A549 treated with AZD2906 at 1 μM for 4 hours (cell line): ENCODE measurements at places on chromosomes 16 and 17. TPM values are rescaled to one million over a fixed set of nuclear protein-coding genes. Genes with fewer than 3 reads are reported as not detected.

Gene MYL4
- total RNA-seq: 0.11 to 0.21 TPM in 2 of 5 replicates, not detected in the others

Gene SLC5A10
- 0.13 to 0.27 TPM (median 0.17 TPM) in 5 replicates for total RNA-seq

Gene KRT33A
- total RNA-seq: not detected in 5 replicates

Gene KRT36
- 0.05 TPM in 1 of 5 replicates, not detected in the others for total RNA-seq

Gene SOST
- total RNA-seq: 0.03 TPM in 1 of 5 replicates, not detected in the others

Gene KCNJ18
- total RNA-seq: 0.03 to 0.07 TPM (median 0.05 TPM) in 4 of 5 replicates, not detected in the other

Gene KRTAP1-4
- total RNA-seq: not detected in 5 replicates

Gene EXOSC6
- total RNA-seq: 12.7 to 16.4 TPM (median 15.5 TPM) in 5 replicates

Gene CHST6
- 0.09 to 0.30 TPM (median 0.20 TPM) in 5 replicates for total RNA-seq

Gene CBFA2T3
- total RNA-seq: 0.77 to 1.3 TPM (median 1.1 TPM) in 5 replicates

Gene NFAT5
- total RNA-seq: 3.1 to 5.7 TPM (median 5.1 TPM) in 5 replicates

Gene TM4SF5
- total RNA-seq: 0.45 to 0.94 TPM (median 0.63 TPM) in 5 replicates

Gene TK1
- total RNA-seq: 237 to 293 TPM (median 246 TPM) in 5 replicates

Gene NOS2
- 0.22 to 0.34 TPM (median 0.26 TPM) in 5 replicates for total RNA-seq

Gene KRT32
- 0.06 to 0.09 TPM (median 0.08 TPM) in 3 of 5 replicates, not detected in the others for total RNA-seq

Gene CDH1
- total RNA-seq: 3.8 to 4.6 TPM (median 4.2 TPM) in 5 replicates

Gene TP53TG3B
- total RNA-seq: 0.14 to 0.29 TPM in 2 of 5 replicates, not detected in the others

Gene KRTAP4-1
- total RNA-seq: 0.08 to 0.13 TPM in 2 of 5 replicates, not detected in the others

Gene TNFRSF17
- total RNA-seq: not detected in 5 replicates

Gene C1QTNF8
- total RNA-seq: 0.05 to 0.08 TPM in 2 of 5 replicates, not detected in the others

Gene MMP25
- total RNA-seq: 0.89 to 1.4 TPM (median 1.3 TPM) in 5 replicates

Gene TMEM235
- total RNA-seq: not detected in 5 replicates

Gene ARL5C
- not detected in 5 replicates for total RNA-seq

Gene MPG
- 61.1 to 77.6 TPM (median 76.5 TPM) in 5 replicates for total RNA-seq

Gene USP22
- total RNA-seq: 116 to 132 TPM (median 121 TPM) in 5 replicates

Gene BAIAP3
- 0.69 to 1.4 TPM (median 0.95 TPM) in 5 replicates for total RNA-seq

Gene TMEM231
- total RNA-seq: 8.2 to 10.6 TPM (median 9.0 TPM) in 5 replicates

Gene LCMT1
- 36.8 to 41.6 TPM (median 39.3 TPM) in 5 replicates for total RNA-seq

Gene HP
- 0.15 to 0.30 TPM in 2 of 5 replicates, not detected in the others for total RNA-seq

Gene SEPTIN12
- 0.24 TPM in 1 of 5 replicates, not detected in the others for total RNA-seq
